ENCODE measurements at places on chromosomes 2 and 18. TPM values are rescaled to one million over a fixed set of nuclear protein-coding genes. Genes with fewer than 3 reads are reported as not detected.

The MC2R gene
- not detected for total RNA-seq

- peak overlapping the region; percentile 76 for H3K4me3 ChIP-seq
- no peaks in the 10 kb centered on the region for H3K36me3 ChIP-seq
- H3K27ac ChIP-seq = no peak overlapping the region
- peaks cover 60% of the 10 kb centered on the region for H3K27me3 ChIP-seq
Measured at GRCh38 chr18:22169889-22170420, 566 bp downstream of the GATA6 start.

The UGT1A7 gene
- not detected for total RNA-seq

The TMEM17 gene
- total RNA-seq = not detected

The CD302 gene
- total RNA-seq = 1.2 TPM

DNA sequence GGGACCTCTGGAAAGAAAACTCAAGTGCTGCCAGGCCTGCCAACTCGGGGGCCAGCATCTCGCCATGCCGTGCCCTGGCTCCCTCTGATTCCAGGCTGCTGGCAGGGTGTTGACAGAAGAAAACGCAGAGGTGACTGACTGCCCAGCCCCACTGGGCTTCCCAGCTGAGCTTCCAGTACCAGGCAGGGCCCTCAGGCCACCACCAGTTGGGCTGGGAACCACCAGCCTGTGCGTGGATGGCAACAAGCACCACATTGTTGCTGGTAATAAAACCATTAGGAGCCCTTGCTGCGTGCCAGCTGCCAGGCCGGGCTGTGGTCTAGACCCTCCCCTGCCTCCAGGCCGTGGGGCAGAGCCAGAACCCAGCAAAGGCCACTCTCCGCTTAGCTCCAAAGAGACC, 9.2 kb downstream of the DNMT3A start:
- H3K27ac ChIP-seq = no peak overlapping the region
- H3K36me3 ChIP-seq = peaks cover 11% of the 10 kb centered on the region
- H3K27me3 ChIP-seq = no peaks in the 10 kb centered on the region
- no peak overlapping the region for H3K4me3 ChIP-seq
- peaks cover 42% of the 10 kb centered on the region for H3K4me1 ChIP-seq

DNA sequence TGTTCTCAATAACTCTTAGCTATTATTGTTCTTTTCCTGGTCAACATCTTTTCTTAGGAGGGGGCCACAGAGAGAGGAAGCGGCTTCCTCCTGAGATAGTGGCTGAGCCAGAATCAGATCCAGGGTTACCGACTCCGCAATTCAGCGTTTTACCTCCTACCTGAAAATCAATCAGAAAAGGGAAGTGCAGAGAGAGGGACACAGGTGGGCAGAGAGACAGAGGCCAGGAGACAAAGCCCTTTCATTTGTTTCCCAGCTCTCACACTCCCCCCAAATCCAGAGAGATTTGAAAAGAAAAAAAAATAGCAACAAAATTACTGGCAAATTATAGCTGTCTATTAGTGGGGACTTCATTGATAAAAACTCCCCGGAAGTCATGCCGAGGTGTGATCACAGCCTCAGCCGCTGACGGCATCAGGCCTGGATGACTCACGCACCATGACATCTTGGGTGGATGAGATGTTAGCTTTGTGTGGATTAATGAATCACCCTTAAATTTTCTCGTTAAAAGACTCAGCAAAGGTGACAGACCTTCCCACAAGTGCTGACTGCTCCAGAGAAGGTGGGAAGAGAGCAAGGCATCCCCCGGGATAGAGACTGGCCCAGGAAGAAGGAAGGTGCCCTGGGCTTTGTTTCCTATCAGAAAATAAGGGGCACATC, 120.7 kb downstream of the LOXHD1 start:
- no peak for DNase-seq
- H3K27ac ChIP-seq = no peak overlapping the region
- no peak overlapping the region for H3K4me3 ChIP-seq
- H3K4me1 ChIP-seq = no peaks in the 10 kb centered on the region
- H3K36me3 ChIP-seq = no peaks in the 10 kb centered on the region

DNA sequence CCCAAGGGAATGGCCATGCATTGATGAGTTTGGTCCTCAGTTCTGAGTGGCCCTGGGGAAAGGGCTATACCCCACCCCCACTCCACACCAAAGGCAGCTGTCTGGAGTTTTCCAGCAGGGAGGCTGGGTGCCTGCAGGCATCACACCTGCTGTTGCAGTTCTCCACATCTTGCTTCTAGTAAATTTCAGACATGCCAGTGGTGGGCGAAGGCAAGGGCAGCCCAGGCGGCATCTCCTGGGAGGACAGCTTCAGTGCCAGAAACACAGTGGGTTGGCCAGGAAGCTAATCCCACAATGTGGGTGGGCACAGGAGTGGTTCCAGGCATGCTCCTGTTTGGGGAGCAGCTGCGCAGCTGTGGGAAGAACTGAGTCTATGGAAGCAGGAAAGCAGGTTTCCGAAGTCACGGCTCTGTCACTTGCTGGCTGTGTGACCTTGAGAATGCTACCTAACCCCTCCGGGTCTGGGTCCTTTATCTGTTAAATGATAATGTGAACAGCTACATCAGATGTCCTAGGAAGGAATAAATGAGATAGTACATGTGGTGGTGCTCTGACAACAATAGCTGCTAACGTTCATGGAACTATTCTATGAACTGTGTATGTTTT, 84.6 kb upstream of the SPTBN1 start:
- no peak overlapping the region for H3K4me3 ChIP-seq
- no peaks in the 10 kb centered on the region for H3K36me3 ChIP-seq
- peaks cover 16% of the 10 kb centered on the region for H3K27me3 ChIP-seq
- DNase-seq = no peak

DNA sequence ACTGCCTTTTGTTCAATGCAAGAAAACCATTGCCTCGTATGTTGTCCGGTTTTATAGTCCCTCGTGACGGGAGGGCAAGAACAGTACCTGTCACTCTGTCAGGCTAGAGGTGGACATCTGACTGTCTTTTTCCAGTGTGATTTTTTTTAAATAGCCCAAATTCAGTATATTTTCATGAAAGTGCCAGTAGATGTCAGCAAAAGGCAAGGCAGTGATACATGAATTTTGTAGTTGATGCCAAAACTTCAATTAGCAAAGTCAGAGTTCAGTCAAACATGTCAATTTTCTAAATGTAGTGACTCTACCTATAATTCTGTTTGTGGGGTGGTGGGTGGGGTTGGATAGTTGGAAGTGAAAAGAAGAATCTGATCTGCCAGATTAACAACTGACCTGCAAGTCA, 296.0 kb upstream of the MC4R start:
- H3K27ac ChIP-seq = no peak overlapping the region
- no peak for DNase-seq
- H3K4me3 ChIP-seq = no peak overlapping the region
- no peaks in the 10 kb centered on the region for H3K27me3 ChIP-seq
- H3K4me1 ChIP-seq = no peaks in the 10 kb centered on the region

- no peak for DNase-seq
- H3K4me3 ChIP-seq = no peak overlapping the region
- peaks cover 7% of the 10 kb centered on the region for H3K27me3 ChIP-seq
- no peaks in the 10 kb centered on the region for H3K4me1 ChIP-seq
Measured at GRCh38 chr2:236016496-236016895, 151.7 kb downstream of the GBX2 start.

- H3K4me3 ChIP-seq = no peak overlapping the region
- DNase-seq = no peak
- peaks cover 67% of the 10 kb centered on the region for H3K4me1 ChIP-seq
- peak overlapping the region; percentile 39 for H3K27ac ChIP-seq
Measured at GRCh38 chr2:8541636-8542035, 140.2 kb upstream of the ID2 start.

DNA sequence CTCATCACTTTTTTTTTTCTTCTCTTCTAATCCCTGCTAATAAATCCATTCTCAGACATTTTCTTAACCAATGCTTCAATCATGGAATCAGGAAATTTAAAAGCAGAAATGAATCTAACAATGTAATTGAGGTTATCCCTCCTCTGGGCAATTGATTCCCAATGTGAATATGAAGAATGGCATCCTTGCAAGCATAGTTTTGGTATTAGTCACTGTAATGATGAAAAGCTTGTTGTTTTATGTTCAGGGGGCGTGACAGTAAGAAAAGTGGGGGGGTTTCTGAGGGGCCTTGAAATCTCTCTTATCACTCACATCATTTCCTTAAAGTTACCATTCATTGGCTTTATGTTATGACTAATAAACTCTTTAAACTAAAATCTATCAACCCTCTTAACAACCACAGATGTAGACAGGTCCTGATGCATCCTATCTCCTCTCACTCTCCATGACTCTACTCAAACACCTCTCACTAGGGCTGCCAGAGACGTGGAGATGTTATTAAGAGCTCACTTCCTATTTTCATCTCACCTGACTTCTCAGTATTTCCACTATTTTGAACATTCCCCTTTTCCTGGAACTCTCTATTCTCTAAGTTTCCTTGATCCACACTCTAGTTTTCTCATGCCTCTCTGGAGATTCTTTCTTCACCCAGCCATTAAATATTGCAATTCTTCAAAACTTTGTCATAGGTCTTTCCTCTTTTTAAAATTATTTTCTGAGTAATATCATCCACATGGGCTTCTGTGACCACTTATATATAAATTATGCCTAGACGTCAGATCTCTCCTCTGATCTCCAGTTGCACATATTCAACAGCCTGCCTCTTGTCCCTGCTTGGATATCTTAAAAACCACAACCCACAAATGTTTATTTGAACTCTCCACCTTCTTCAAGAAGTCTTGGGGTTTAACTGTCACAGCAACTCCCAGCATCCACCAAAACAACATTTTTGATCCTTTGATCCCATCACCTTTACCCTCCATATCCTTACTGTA, 332.9 kb downstream of the CDH2 start:
- no peaks in the 10 kb centered on the region for H3K27me3 ChIP-seq
- no peak overlapping the region for H3K27ac ChIP-seq
- no peak for DNase-seq
- H3K4me1 ChIP-seq = no peaks in the 10 kb centered on the region
- no peak overlapping the region for H3K4me3 ChIP-seq
- H3K36me3 ChIP-seq = no peaks in the 10 kb centered on the region

The NOSTRIN gene
- total RNA-seq = not detected

DNA sequence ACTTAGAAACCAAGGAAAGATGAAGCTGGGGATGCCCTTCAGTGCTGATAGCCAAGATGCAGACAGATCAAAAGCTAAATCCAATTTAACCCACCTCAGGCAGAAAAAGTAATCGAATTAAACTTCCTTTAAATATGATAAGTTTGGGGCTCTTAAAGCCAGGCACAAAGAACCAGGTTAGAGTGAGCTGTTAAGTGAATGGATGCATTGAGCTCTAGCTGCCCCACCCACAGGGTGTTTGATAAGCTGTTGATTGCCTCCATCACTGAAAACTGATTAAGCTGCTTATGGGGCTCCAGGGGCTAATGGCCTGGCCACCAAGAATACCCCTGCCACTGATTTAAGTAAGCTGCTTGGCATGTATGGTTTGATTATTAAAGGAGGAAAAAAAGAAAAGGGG, 119.8 kb downstream of the PLEKHM3 start:
- no peak overlapping the region for H3K4me3 ChIP-seq
- DNase-seq = no peak

The GULP1 gene
- not detected for total RNA-seq

- H3K27ac ChIP-seq = no peak overlapping the region
- peaks cover 13% of the 10 kb centered on the region for H3K4me1 ChIP-seq
- no peak for DNase-seq
- no peaks in the 10 kb centered on the region for H3K36me3 ChIP-seq
- H3K4me3 ChIP-seq = no peak overlapping the region
Measured at GRCh38 chr2:31161637-31162036, 23.4 kb upstream of the GALNT14 start.

DNA sequence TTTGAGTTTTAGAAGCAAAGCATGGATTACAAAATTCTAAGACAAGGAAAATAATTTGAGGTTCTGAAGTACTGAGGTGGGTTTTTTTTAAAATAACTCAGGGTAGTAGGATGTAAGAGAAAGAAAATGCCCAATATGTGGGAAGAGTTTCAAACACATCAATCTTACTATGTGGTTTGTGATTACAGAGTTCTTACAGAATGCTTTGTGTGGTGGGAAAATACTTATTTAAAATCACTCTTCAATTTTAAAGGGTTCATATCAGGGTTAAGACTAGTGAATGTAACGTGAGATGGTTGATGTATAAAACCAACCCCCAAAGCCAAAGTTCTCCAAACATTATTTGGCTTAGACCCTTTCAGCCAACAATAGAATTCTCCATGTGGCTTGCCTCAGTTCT, 173.5 kb downstream of the UBE2E3 start:
- no peak for DNase-seq
- no peak overlapping the region for H3K4me3 ChIP-seq
- no peaks in the 10 kb centered on the region for H3K27me3 ChIP-seq
- H3K4me1 ChIP-seq = peaks cover 5% of the 10 kb centered on the region

DNA sequence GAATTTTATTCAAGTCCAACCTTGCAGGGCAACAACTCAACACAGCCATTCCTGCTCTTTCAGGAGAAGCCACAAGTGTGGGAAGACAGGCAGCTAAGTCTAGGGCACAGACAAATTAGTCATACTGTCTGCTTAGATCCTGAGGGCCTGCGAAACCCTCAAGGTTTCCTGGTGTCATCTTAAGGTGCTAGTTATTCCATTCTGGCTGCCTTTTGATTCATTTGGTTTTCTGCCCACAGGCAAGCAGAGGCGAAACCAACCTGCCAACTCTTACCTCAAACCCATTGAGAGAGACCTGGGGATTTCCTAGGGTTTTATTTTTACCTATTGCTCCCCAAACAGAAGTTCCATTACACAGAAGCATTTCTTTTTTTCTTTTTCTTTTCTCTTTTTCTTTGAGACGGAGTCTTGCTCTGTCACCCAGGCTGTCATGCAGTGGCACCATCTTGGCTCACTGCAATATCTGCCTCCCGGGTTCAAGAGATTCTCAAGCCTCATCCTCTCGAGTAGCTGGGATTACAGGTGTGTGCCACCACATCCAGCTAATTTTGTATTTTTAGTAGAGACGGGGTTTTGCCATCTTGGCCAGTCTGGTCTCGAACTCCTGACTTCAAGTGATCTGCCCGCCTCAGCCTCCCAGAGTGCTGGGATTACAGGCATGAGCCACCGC, 23.7 kb upstream of the SCYGR1 start:
- DNase-seq = no peak
- H3K27ac ChIP-seq = peak overlapping the region; percentile 82
- peaks cover 49% of the 10 kb centered on the region for H3K4me1 ChIP-seq
- peak overlapping the region; percentile 62 for H3K4me3 ChIP-seq

GRCh38 chr2:68371581-68371980, 6.5 kb downstream of the PLEK start:
- H3K4me1 ChIP-seq = peaks cover 87% of the 10 kb centered on the region
- DNase-seq = no peak
- peak overlapping the region; percentile 68 for H3K27ac ChIP-seq
- peaks cover 64% of the 10 kb centered on the region for H3K36me3 ChIP-seq
- H3K27me3 ChIP-seq = no peaks in the 10 kb centered on the region
- peak overlapping the region; percentile 36 for H3K4me3 ChIP-seq

Measured in activated B cell treated with CpG ODN at 0.5 μM for 24 hours (primary cell).